ENCODE measurements at places on chromosomes 13 and 19.

- DNase-seq = no peak
Observed at GRCh38 chr13:93180356-93180969, 46.1 kb upstream of the GPC6 start.

DNA sequence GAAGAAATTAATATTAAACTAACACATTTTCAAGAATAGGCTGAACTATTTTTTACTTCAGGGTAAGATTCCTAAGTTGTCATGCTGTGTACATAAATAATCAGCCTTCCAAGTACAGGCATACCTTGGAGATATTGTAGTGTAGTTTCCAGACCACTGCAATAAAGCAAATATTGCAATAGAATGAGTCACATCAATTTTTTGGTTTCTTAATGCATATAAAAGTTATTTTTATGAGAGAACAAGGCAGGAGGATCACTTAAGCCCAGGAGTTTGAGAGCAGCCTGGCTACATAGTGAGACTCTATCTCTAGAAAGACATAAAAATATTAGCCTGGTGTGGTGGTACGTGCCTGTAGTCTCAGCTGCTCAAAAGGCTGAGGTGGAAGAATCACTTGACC lies 511.5 kb downstream of the UQCRFS1 start:
- no peak for DNase-seq

GRCh38 chr19:31595521-31595920 lies 246.3 kb upstream of the TSHZ3 start:
- no peak for DNase-seq

- no peak for DNase-seq
Observed at GRCh38 chr19:650121-650520, 10.4 kb downstream of the FGF22 start.

DNA sequence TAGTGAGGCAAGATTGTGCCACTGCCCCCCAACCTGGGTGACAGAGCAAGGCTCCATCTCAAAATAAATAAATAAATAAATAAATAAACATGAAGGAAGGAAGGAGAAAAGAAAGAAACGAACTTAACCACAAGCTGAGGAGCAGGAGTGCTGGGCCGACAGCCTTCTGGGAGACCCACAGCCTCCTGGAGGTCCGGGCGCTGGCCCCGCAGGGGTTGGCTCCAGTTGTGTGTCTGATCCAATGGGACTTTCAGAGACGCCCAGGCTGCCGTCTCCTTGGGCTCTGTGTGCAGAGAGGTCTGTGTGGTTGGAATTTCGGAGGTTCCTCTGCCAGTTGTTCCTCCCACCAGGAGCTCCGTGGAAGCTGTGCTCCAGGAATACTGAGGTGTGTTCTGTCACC lies 36.0 kb upstream of the MCF2L start:
- DNase-seq = no peak

GRCh38 chr19:4811328-4812131 lies 20.0 kb downstream of the TICAM1 start:
- peak; percentile 83 for DNase-seq

GRCh38 chr13:24660023-24660741 lies 20.0 kb upstream of the ATP12A start:
- DNase-seq = no peak

GRCh38 chr13:112933649-112934048 lies 35.4 kb upstream of the MCF2L start:
- DNase-seq = no peak

DNA sequence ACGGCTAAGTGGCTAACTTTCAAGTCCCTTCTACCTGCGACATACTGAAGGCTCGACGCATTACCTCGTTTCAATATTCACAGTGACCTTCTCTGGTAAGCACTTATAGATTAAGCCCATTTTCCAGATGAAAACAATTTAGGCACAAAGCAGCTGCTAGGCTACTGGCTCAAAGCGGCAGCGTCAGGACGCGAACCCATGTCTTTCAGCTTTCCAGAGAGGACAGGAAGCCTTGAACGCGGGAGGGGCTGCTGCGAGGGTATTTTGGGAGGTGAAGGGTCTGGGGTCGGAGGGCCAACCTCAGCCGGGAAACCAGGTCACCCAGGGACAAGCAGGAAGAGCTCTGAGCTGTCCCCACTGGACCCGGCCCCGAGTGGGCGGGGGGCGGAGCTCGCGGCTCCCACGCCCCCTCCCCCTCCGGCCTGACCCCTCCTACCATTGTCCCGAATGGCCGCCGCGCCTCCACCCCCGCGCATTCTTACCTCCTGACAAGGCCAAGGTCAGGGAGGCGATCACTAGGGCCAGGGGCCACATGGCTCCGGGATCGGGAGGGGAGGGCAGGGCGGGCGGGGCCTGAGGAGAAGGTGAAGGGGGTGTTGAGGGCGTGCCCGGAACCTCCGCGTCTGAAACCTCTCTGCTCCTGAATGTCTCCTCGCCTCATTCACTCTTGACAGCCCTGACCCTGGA lies at the start of gene KLK13:
KLK13 (minus strand) TSS at position 559 of the 687 bp plus-strand sequence; CDS start at position 534, 25 bp downstream.
- peak; percentile 63 for DNase-seq

- DNase-seq = no peak
Observed at GRCh38 chr13:99330942-99331341, 23.7 kb upstream of the GPR183 start.

GRCh38 chr19:38409631-38410133 lies 6.8 kb downstream of the FAM98C start:
- no peak for DNase-seq

DNA sequence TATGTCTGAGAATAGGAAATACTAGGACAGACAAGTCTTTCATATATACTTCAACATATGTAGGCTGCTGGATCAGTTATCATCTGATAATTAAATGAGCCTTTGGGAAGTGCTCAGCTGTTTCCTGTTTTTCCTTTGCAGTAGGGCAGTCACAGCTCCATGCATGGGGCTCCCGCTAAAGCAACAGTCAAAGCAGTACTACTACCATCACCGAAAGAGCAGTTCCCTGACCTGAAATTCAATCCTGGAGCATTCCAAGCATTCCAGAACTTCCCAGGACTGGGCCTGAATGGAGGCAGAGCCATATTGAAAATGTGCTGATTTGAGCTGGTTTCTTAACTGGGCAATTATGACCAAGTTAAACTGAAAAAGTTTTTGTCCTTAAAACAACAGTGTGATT lies 20.5 kb downstream of the MICU2 start:
- no peak for DNase-seq

DNA sequence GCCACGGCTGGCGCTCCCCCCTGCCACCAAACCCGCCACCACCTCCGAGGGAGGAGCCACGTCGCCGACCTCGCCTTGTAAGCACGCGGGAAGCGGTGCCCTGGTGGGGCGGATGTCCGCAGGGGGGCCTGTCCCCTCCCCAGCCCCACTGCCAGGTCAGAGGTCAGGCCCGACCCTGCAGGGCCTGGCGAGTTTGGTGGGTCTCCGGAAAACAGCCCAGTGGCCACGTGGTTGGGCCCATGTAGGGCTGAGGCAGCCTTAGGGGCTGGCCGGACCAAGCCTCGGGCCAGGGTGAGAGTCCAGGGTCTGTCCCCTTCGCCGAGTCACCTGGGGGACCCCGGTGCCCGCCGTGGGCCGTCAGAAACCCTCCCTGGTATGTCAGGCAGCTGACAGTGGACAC lies 26.5 kb downstream of the SMIM24 start:
- no peak for DNase-seq

DNA sequence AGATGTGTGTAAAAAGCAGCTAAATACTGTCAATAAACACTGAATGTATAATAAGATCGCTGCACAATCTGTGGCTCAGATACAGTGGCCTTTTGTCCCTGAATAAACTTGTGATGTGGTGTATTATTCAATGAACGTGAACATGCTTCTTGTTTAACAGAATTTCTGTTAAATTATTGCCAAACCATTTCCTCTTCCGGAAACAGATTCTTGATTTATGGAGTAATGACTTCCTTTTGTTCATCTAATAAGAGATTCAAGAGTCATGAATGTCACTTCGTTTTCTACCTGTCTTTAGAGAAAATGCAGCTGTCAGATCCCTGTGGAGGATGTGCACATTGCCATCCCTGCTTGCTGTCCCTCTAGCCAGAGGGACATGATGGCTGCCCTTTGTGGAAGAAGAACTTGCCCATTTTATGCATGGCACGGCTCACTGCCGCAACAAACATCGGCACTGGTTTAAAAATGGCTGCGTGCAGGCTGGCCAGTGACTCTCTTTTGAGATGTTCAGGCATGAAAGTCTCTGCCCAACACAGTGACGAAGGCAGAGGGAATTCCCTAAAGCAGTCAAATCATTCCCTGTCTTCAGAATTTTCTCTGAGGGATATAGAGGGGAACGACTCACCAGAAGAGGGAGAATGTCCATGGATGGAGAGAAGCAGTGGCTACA lies 3.1 kb upstream of the TNFSF13B start:
- no peak for DNase-seq

GRCh38 chr19:28905996-28906395 lies 307.0 kb downstream of the UQCRFS1 start:
- DNase-seq = no peak

GRCh38 chr19:33595783-33596182 lies 26.0 kb upstream of the CHST8 start:
- no peak for DNase-seq

DNA sequence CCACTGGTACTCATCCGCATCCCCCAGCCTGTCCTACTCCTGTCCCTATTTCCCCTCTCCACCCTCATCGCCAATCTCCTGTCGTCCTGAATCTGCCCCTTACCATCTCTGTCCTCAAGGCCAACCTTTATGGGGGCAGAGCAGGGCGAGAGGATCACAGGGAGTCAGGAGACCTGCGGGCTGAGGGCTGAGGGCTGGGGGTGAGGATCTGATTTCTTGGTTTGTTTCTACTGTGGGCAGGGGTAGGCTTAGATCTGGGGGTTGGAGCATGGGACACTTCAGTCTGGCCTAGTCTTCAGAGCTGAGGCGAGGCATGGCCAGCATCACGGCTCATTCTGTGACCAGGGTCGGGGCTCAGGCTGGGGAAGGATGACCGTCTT lies 16.5 kb upstream of the ERCC1 start:
- no peak for DNase-seq

DNA sequence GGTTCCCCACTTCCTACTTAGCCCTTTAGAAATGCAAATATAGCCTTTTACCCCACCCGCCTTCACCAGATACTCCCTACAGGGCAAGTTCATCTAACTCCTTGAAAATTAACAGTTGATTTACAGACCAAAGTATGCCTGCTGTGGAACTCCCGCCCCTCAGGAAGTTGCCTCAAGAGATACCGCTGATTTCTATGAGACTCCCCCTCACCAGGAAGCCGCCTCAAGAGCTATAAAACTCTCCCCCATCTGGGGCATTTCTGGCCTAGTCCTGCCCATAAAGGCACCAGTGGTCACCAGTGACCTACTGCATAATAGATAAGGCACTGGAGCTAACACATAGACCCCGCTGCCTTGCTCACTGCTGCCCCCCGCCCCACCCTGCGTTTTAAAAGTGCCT lies 201.7 kb upstream of the UBL3 start:
- no peak for DNase-seq

DNA sequence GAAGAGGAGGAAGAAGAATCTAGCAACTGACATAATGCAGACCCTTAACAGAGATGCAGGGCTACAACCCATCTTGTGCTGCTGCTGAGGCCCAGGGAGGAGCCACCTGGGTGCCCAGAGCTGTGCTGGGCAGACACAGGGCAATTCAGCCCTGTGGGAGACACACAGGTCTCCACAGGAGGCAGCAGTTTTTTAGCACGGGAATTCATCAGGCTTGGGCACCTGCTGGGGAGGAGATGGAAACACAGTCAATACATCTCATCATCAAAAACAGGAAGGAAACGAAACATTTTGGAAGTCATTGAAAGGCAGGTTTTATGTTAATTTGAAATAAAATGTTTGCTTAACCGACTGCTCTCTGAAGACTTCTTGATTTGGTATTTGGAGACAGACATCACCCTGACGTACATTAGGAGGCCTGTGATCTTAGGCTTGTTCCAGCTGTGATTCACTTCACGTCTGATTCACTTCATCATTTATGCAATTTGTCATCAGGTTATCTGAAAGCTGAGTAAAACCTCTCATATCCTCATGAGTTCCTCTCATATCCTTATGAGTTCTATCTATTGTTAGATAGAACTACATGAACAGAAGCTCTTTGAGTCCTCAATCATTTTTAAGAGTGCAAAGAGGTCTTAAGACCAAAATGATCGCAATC lies 77.4 kb downstream of the CYSLTR2 start:
- DNase-seq = no peak

Data from hepatocyte (in vitro differentiated cells).